ENCODE measurements at places on chromosomes 3 and 15.

DNA sequence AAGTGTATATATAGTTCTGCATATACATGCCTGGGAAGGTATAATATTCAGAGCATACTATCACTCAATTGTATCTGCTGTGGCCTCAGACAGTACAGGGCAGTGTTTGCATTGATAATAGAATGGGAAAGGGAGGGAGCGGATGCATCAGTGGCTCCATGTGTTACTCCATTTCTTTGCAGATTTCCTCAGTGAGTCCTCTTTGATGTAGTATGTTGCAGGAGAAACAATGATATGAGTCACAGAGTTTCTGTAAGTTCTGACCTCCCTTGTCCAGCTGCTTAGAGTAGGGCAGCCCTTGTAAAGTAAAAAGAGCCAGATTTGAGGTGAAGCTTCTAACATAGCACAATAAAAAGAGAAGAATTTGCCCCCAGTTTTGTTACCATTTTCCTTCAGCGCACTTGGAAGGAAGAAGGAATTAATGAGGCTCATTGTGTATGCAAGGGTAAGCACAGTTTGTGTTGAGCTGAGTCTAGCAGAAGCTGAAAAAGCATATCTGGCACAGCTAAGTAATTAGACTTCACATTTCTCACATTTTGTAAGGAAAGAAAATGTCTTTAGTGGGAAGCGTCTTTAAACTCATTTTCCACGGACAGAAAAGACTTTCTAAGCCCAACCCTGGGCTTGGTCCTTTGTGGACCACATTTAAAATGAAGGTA lies 555.8 kb upstream of the IL12A start:
- DNase-seq = no peak

DNA sequence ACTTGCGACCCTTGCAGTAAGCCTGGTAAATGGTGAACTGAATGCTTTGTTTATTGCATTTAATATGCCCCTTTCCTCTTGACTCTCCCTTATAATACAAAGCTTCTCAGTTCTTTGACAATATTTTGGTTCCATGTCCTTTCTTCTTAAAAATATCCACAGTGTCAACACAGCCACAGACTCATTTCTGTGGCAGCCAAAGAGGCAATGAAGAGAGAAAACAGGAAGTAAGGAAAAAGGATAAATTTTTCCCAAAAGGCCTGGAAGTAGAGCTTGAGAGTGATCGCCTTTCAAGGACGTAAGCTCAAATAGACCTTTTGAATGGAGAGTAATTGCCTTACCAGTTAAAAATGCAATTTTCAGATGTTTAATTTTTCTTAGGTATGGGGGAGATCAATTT lies 59.4 kb downstream of the PEX5L start:
- DNase-seq = no peak

DNA sequence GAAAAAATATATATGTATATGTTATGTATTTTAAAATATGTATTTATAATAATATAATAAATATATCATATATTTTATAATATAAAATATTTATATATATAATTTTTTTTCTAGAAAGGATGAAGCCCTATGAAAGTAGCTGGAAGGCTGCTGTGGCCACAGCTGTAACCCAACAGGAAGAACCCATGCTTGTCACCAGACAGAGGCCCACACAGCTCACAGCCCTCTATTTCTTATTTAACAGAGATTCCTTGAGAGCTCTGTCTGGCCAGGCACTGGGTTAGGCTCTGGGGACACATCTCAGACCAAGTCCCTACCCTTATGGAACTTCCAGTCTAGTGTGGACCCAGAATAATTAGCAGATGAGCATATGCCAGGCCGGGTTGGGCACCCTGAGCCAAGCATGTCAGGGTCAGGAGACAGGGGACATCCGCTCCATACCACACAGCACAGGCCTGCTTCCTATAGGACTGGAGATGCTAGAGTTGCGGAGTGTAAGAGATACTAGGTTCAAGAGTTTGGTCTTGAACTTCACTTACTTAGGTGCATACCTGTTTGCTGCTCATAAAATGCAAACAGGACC lies 20.5 kb downstream of the MGLL start:
- no peak for DNase-seq

DNA sequence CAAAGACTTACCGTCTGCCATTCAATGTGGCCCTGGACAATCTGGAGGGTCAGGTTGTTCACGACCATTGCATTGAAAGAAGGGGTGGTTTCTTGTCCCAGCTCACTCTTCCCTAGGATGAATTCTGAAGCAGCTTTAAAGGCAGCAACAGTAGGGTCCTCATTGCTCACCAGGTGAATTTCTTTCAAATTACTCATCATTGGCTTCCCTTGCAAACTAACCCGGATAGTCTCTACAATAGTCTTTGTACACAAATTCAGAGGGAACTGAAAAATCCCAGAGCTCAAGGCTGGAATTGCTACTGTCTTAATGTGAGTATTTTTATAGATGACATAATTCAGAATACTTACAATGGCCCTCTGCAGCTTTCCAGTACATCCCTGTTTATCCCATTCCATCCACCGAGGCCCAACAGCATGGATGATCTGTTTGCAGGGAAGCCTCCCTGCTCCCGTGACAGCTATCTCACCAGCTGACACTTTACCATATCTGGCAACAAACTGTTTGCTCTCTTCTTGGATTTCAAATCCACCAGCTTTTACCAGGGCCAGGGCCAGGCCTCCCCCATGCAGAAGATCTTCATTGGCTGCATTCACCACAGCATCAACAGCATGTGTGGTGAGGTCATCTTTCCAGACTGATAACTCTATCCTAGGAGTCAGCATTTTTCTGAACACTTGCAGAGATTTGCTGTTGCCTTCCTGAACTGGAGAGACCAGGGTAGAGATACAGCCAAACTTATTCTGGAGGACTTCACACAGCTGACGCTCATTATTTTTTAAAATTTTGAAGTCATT lies 8.6 kb downstream of the PARP9 start:
- no peak for DNase-seq
